Activated CD8-positive, alpha-beta memory T cell treated with anti-CD3 and anti-CD28 coated beads for 1 hour (primary cell): ENCODE measurements at places on chromosomes 4 and X.

DNA sequence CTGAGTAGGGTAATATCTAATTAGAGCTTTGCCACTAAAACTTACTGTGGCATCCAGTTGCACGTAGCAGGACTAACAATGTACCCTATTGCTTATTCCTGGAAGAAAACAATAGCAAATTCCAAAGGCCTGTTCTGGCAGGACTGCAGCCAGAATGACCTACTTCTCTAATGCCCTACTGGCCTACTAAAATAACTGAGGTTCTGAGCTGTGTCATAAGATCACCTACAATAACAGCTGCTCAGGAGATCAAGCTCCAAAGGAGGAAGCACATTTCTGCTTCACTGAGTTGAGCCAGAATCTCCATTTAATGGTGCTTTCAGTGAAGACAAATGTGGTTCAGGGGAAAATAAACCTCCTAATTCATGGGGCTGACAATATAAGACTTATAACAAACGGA lies 42.2 kb upstream of the CXCL8 start:
- DNase-seq = no peak

DNA sequence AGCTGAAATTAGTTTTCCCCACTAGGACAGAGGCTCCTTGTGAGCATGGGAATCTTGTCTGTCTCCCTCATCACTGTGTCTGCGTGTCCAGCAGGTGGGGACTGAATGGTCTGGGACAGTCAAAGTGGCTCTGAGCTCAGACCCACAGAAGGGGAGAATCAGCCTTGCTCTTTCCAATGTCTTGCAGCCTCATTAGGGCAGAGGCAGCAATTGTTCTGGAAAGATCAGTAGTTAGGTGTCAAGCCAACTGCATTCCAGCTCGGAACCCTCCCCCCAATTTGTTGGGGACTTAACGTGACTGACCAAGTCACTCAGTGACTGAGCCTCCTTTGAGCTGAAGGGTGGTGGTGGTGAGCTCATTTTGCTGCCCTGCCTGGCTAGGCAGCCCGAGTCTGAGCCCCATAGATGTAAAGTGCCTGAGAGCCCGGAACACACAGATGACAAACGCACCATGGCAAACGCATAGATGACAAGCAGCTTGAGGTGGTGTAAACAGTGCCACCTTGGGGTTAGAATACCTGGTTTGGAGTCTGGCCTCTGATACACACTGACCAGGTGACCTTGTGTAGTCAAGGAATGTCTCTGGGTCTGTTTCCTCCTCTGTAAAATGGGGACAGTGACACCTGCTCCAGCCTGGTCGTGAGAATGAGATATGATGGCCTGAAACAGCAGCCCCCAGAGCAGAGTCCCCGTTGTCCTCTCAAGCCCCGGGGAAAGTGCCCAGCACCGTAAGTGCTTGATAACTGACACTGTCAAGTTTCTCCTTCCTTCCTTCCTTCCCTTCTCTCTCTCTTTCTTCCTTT lies 2.7 kb upstream of the SORCS2 start:
- no peak for DNase-seq

DNA sequence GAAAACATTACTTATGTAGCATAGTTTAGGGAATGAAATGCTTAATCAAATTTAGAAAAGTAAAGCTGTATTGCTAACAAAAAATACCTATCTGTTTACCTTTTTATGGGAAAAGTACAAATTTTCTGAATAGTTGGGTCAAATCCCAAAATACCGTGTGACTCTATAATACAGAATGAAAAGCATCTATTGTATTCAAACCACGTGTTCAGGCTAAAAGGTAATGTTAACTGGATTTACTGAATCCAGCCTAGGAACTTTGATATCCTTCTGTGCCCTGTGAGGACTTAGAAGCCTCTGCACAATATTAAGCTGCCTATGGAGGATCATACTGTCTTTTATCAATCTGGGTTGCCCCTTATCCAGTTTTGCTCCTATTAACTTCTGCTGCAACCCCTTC lies 36.3 kb upstream of the AGA start:
- no peak for DNase-seq

GRCh38 chrX:24282381-24283126 lies 31.3 kb downstream of the SUPT20HL2 start:
- DNase-seq = no peak

DNA sequence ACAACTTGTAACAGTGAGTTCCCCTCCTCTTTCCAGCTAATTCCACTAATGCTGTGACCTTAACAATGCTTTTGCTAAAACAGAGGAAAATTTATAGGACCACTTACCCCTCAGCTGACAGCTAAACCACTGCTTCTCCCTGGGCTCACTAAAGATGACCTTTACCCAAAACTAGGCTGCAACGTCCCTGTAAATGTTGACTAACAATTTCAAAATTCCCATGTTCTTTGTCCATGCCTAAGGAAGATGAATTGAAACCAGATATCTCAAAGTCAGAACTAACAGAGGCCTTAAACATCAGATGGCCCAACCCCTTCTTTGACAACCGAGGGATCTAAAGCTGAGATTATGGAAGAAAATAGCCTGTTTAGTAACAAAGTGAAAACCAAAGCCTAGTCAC lies 32.5 kb downstream of the AFAP1 start:
- DNase-seq = no peak

DNA sequence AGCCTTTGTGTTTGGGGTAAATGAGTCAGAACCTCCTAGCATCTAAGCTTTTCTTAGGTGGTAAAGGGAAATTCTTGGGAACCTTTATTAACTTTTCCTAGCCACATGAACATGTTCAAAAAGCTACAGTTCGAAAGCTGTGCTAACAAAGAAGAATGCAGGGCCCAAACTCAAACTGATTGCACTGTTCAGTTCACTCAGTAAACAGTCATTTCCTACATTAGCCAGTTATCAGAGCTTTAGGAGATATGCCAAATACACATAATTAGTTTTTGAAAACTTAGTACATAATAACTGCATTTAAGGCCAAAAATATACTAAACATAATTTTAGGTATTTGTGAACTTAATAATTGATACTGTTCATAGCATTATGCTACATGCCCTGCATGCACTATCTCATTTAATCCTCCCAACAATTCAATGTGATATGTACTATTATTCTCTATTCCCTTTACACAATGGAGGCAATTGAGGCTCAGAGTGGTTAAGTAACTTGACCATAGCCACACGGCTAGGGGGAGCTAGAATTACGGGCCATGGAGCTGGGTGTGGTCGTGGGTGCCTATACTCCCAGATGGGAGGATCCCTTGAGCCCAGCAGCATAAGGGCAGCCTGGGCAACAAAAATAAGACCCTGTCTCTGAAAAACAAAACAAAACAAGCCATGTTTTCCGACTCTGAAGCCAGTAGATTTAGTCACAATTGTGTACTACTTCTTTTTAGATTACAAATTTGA lies 43.9 kb upstream of the PDGFRA start:
- no peak for DNase-seq

DNA sequence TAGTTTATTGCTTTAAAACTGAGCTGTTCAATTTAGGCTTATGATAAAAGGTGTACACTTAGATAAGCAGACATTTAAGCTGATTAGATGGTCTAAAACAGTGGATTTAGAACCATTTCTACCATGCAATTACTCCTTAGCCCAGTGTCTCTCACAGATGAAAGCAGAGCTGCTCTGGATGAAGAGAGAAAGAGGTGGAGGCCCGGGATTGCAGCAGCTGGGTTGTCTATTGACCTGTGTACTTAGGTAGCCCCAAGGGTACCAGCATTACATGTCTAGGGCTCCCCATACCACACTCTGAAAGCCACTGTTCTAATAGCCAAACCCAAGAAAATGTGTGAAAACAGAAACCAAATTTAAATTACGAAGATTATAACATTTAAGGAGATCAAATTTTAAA lies 86.0 kb upstream of the GIMD1 start:
- no peak for DNase-seq
